ENCODE measurements at places on chromosomes 3 and 15. TPM values are rescaled to one million over a fixed set of nuclear protein-coding genes. Genes with fewer than 3 reads are reported as not detected.

Gene AMIGO3
- 2.0 TPM for total RNA-seq

Gene ZMYND10
- total RNA-seq: 2.2 TPM

Gene TMEM212
- not detected for total RNA-seq

Gene GAP43
- not detected for total RNA-seq

Gene CD86
- 0.42 TPM for total RNA-seq

DNA sequence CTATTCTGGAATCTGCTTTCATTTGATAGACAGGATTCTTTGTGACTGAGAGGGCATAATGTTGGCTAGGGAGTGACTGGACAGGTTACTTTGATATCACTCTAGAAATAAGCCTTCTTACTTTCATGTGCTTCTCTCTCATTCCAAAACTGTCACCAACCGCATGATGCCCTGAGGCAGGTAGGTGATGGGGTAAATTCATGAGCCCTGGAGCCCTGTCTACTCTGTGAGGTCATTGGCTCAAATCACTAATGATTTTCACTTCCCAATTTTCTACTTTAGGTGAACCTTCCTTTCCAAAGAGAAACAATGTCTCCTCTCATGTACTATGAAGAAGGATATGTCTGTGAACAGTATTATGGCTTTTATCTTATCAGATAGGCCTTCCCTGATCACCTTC is 596.7 kb downstream of the TUSC7 start:
- no peak for DNase-seq
- H3K27ac ChIP-seq: no peak overlapping the region

DNA sequence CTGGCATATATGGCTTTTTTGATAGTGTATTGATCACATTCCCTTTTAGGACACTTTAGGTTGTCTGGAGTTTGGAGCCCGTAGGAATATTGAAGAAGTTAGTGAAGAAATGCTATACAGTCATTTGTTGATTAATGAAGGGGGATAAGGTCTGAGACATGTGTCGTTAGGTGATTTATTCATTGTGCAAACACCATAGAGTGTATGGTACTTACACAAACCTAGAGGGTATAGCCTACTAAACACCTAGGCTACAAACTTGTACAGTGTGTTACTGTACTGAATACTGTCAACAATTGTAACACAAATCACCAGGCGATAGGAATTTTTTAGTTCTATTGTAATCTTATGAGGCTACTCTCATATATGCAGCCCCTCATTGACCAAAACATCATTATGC is 3.3 kb downstream of the TPM1 start:
- no peaks in the 10 kb centered on the region for H3K36me3 ChIP-seq
- H3K4me1 ChIP-seq: peaks cover 20% of the 10 kb centered on the region
- H3K27ac ChIP-seq: no peak overlapping the region
- peaks cover 72% of the 10 kb centered on the region for H3K27me3 ChIP-seq

DNA sequence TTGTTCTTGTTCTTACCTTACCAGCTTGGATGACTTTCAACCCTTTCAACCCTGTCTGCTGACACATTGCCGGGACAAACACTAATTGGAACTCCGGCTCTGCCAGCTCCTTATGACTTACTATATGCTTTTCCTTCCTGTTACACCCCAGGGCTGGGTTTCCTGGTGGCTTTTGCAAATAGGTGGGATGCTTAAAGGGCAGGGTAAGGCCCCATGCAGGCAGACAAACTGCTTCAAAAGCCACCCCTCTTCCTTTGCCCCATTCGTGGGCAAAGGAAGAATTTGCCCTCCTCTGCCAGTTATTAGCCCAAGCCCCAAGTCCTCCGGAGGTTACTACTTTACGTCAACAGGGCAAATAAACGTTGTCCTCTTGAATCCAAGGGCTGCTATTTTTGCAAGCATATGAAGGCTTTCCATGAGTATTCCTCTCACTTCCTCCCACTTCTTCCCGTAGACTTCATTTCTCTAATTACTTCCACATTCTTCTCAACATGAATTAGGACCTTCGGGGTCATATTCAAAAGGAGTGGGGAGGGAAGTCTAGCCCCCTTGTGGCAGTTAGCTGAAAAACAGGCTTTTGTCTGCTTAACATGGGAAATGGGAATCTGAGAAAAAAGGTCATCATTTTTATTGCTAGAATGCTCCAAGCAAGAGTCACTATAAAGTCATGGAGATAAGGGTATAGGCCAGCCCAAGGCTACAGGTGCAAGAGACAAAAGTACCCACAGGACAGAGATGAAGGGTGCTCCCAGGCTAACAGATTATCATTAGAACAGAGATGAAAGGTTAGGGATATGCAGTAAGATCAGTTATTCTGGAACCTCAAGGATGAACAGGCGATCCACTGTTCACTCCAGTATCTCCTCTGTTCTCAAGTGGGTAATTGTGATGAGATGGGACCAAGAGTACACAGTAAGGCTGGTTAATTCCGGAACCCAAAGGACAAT is 56.3 kb upstream of the FSTL1 start:
- H3K4me3 ChIP-seq: no peak overlapping the region
- no peaks in the 10 kb centered on the region for H3K36me3 ChIP-seq
- H3K27me3 ChIP-seq: peaks cover 13% of the 10 kb centered on the region
- H3K4me1 ChIP-seq: no peaks in the 10 kb centered on the region
- no peak for DNase-seq

DNA sequence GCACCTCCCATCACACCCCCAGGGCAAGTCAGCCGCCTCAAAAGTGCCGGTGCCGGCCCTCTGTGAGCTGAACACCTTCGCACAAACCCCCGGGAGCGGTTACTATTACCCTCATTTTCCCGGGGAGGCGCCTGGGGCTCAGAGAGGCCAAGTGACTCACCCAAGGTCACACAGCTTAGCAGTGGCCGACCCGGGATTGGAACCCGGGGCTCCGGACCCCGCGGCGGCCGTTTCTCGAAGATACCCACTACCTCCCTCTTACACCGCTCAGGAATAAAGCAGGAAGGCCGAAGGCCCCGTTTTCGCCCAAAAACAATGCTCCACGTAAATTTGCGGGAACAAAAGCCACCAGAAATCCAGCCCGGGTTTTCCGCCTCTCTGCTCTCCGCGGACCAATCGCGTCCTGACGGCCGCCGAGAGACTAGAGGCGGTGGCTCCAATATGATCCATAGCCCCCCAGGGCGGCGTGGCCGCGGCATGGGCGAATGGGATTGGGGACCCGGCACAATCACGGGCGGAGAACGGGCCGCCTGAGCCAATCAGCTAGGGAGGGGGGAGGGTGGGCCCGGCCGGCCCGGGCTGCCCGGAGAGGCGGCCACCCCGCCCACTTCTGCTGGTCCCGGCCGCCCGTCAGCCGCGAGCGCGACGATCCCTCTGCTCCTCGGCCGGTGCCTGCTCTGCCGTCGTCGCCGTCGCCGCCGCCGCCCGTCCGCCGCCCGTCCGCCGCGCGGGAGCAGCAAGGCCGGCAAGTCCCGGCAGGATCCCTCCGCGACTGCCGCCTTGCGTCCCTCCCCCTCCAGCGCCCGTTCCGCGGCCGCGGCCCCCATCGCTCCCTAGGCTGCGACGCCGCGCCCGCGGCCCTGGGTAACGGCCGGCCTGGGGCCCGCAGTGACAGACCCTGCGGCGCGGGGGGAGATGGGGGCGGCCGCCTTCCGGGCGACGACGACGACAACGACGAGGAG is 177.0 kb downstream of the OR4M2 start:
- peaks cover 25% of the 10 kb centered on the region for H3K27me3 ChIP-seq
- no peak overlapping the region for H3K27ac ChIP-seq
- H3K36me3 ChIP-seq: no peaks in the 10 kb centered on the region
- no peak for DNase-seq
- peaks cover 28% of the 10 kb centered on the region for H3K4me1 ChIP-seq

- H3K27me3 ChIP-seq: peaks cover 3% of the 10 kb centered on the region
- no peak overlapping the region for H3K4me3 ChIP-seq
- peaks cover 3% of the 10 kb centered on the region for H3K36me3 ChIP-seq
- DNase-seq: no peak
These were observed 168.1 kb upstream of the MBNL1 start for GRCh38 chr3:152100491-152101132.

GRCh38 chr3:41198526-41198925 is 779 bp upstream of the CTNNB1 start:
- H3K27me3 ChIP-seq: peaks cover 28% of the 10 kb centered on the region
- peak overlapping the region; percentile 73 for H3K27ac ChIP-seq
- peak overlapping the region; percentile 82 for H3K4me3 ChIP-seq

DNA sequence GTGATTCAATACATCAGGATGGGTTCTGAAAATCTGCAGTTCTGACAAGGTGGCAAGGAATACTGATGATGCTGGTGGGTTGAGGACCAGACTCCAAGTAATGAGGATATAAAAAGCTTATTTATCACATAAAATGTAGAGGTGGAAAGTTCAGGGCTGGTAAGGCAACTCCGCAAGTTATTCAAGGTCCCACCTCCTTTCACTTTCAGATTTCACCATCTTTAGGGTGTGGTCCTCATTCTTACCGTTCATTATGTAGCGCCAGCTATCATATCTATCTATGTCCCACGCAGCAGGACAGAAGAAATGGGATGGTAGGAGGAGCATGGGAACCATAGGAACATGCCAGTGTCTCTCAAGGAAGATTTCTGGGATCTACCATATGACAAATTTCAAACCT is 80.3 kb downstream of the IL1RAP start:
- no peak overlapping the region for H3K27ac ChIP-seq
- peaks cover 18% of the 10 kb centered on the region for H3K36me3 ChIP-seq
- no peak overlapping the region for H3K4me3 ChIP-seq

DNA sequence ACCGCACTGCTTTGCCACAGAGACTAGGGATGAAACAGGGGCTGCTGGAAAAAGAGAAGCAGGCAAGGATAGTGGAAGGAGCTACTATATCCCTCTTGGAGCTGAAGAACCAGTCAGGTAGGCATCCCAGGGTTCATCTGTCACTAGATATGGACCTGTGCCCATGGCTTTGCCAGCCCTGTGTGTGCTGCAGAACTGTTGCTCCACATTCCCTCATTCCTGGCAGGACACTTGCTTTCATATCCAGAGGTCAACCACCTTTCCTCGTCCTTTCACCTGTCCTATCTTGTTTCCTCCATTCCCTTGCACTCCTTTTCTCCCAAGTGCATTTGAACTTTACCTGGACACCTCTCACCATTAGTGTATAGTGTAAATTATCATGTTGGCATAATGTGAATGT is 12.0 kb downstream of the SNRK start:
- DNase-seq: no peak
- H3K4me1 ChIP-seq: peaks cover 56% of the 10 kb centered on the region
- peak overlapping the region; percentile 90 for H3K27ac ChIP-seq
- peaks cover 15% of the 10 kb centered on the region for H3K36me3 ChIP-seq

GRCh38 chr3:123412811-123413604 is 35.9 kb downstream of the ADCY5 start:
- H3K27ac ChIP-seq: no peak overlapping the region
- no peaks in the 10 kb centered on the region for H3K4me1 ChIP-seq
- peaks cover 11% of the 10 kb centered on the region for H3K27me3 ChIP-seq
- no peak for DNase-seq
- no peaks in the 10 kb centered on the region for H3K36me3 ChIP-seq
- H3K4me3 ChIP-seq: no peak overlapping the region

DNA sequence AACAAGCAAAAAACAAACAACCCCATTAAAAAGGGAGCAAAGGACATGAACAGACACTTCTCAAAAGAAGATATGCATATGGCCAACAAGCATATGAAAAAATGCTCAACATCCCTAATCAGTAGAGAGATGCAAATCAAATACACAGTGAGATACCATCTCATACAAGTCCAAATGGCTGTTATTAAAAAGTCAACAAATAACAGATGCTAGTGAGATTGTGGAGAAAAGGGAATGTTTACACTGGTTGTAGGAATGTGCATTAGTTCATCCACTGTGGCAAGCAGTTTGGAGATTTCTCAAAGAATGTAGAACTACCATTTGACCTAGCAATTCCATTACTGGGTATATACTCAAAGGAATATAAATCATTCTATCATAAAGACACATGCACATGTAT is 44.5 kb downstream of the RIOX2 start:
- H3K36me3 ChIP-seq: peaks cover 20% of the 10 kb centered on the region
- no peaks in the 10 kb centered on the region for H3K27me3 ChIP-seq
- no peak for DNase-seq

GRCh38 chr3:185363662-185364203 is 797 bp downstream of the MAP3K13 start:
- H3K4me1 ChIP-seq: peaks cover 10% of the 10 kb centered on the region
- no peak for DNase-seq
- H3K27me3 ChIP-seq: peaks cover 63% of the 10 kb centered on the region
- H3K36me3 ChIP-seq: no peaks in the 10 kb centered on the region

DNA sequence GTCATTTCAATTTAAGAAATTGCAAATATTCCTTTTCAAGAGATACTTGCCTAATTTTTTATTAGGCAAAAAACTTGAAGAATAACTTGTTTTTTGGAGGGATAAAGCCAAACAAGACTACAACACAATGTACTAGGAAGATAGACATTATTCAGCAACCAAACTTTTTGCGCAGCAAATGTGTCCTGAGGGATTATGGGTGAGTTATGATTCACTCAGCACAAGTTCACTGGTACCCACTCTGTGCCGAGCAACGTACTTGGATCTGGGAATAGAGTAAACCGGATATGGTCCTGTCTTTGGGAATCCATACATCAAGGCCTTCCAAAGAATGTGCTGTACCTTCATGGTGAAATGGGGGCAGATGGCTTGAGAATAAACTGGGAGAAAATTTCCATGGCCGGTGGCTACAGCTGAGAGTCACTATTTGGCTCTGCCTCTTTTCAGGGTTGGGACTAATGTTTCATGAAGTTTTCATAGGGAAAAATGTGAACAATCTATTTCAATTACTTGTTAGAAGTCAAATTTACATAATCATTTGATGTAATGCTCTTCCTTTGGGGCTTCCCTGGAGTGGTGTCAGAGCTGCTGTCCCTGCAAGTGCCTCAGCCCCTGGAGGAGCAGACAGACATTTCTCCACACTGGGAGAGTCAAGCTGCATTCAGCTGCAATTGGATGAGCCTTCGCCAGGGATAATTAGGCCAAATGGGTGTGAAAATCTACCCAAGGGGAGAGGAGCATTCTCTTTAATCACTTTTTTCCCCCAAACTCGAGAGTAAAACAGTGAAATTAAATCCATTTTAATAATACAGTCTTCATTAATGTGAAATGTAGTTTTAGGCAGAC is 315.2 kb downstream of the CLSTN2 start:
- no peaks in the 10 kb centered on the region for H3K36me3 ChIP-seq
- H3K27ac ChIP-seq: no peak overlapping the region

GRCh38 chr15:73596174-73596573 is 37.0 kb downstream of the NPTN start:
- no peaks in the 10 kb centered on the region for H3K27me3 ChIP-seq
- H3K27ac ChIP-seq: no peak overlapping the region
- no peaks in the 10 kb centered on the region for H3K36me3 ChIP-seq
- no peak for DNase-seq
- peaks cover 4% of the 10 kb centered on the region for H3K4me1 ChIP-seq
- H3K4me3 ChIP-seq: no peak overlapping the region

GRCh38 chr3:197006446-197006845 is 23.2 kb downstream of the MELTF start:
- no peak for DNase-seq
- H3K4me3 ChIP-seq: no peak overlapping the region
- H3K4me1 ChIP-seq: peaks cover 9% of the 10 kb centered on the region

Measured in activated naive CD8-positive, alpha-beta T cell treated with anti-CD3 and anti-CD28 coated beads, Interleukin-2, amount 10 ng/mL, durations not matched to agents 7 days and 5 days (primary cell).